Activated CD4-positive, alpha-beta T cell treated with anti-CD3 and anti-CD28 coated beads for 36 hours (primary cell): ENCODE measurements at places on chromosomes 11 and 22.
A peak's percentile ranks its signal among the peaks of the same experiment; 100 is the strongest.

DNA sequence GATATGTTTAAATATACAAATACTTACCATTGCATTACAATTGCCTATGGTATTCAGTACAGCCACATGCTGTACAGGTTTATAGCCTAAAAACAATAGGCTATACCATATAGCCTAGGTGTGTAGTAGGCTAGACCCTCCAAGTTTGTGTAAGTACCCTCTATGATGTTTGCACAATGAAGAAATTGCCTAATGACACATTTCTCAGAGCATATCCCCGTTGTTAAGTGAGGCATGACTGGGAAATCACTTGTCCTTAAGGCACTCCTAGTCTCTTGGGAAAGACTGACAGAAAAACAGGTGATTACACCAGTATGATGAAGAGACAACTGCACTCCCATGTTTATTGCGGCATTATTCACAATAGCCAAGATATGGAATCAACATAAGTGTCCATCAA, 187.2 kb downstream of the SPON1 start:
- no peak for DNase-seq

DNA sequence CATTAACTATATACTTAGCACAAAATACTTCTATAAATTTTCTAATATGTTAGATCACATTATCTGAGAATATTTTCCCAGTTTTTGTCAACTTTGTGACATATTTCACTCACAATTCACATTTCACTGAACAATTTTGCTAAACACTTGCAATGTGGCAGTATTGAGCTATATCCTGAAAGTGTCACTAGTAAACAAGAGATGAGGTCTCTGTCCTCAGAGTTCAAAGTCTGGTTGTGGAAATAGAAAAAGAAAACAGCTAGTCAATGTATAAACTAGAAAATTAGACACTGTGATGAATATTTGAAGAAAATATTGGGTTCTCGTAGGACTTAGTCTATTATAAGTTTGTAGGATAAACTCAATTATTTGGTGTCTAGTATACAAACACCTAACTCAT, 87.4 kb upstream of the CHORDC1 start:
- DNase-seq, result no peak

DNA sequence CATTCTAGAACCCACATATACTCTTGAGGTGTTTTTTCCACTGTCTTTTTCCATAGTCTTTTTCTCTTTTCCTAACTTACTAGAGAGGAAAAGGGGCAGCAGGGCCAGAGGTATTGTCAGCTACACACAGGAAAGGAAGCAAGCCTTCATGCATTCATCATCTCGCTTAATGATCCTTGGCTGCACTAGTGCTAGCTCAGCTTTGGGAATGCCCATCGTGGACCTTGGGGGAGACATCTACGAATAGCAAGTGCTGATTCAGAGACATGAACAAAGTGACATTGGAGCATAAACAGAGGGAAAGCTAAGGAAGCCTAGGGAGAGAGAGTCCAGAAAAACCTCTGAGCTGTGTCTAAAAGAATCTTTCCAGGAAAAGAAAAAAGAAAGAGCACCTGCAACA, 466.3 kb upstream of the ARHGAP42 start:
- no peak for DNase-seq

DNA sequence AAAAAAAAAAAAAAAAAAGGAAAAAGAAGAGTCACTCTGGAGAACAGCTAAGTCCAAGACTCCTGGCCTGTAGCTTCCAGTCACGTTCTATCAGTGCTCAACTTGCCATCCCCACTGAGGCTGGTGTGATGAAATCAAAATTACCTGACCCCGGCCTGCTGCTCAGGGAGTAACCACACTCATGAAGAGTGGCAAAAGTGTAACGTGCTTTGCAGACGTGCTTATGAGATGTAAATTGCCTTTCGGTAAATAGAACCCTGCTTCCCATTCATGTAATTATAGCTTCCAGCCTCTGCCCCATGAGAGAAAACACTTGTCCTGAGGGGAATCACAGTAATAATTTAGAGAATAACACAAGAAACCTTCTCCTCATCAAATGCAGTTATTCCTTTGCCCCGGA, 28.2 kb upstream of the CHKA start:
- no peak for DNase-seq

GRCh38 chr11:122269824-122270223, 153.8 kb upstream of the BLID start:
- DNase-seq, result no peak

GRCh38 chr11:45362636-45363035, 76.5 kb upstream of the SYT13 start:
- DNase-seq, result no peak

DNA sequence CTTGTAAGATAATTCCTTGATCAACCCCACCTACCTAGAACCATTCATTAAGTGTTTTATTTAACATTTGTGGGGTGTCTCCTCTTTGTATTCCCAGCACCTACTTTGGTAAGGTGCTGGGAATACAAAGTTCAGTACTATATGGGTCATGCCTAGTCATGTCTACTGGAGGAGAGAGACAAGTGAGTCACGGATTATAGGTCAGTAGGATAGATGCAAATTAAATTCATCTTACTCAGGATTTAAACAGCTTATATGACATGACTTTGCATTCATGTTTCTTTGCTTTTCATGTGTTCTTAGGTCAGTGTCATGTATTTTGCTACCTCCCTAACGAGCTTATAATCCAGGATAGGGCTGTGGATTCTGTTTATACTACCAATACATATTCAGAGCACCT, 3.4 kb upstream of the FADS1 start:
- no peak for DNase-seq

GRCh38 chr11:118252688-118253087, 523 bp upstream of the MPZL3 start:
- DNase-seq, result no peak

DNA sequence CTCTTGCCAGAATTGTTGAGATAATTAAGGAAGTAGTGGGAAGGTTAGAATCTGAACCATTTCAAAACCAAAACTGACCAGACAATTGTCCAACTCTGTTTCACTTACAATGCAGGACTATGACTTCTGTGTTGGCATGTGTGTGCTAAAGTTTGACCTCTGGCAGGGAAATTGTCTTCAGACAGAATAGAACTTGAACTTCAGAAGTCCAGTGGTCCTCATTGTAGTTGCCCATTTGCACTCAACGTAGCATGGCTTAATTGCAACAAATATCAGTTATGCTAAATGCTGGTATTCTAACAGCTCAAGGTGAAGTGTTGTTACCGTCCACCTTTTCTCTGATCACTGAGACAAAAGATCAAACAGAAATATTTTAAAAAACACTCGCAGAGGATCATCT, 47.2 kb downstream of the BLID start:
- no peak for DNase-seq

GRCh38 chr11:66225066-66225465, 43.4 kb upstream of the RAB1B start:
- DNase-seq, result no peak

DNA sequence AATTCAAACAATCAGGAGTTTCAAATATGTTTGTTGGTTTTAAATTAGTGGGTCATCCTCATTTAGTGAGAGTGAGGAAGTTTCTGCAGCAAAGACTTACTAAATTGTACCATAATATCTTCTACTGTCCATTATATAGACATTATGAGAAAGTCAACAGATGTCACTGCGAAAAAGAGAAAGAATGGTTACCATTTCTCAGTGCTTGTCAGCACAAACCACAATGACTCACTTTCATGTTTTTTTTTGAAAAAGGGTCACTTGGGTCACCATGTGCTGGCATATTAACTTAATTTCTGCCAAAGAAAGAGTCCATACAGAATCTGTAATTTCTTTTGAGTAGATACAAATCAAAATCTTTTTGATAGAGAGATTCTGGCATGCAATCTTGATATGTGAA, 924.6 kb upstream of the FAT3 start:
- DNase-seq, result no peak

GRCh38 chr22:34814260-34815025, 251.5 kb upstream of the ISX start:
- DNase-seq, result no peak

- peak; percentile 55 for DNase-seq
These were observed 13.2 kb downstream of the NAA40 start for GRCh38 chr11:63951779-63952536.

DNA sequence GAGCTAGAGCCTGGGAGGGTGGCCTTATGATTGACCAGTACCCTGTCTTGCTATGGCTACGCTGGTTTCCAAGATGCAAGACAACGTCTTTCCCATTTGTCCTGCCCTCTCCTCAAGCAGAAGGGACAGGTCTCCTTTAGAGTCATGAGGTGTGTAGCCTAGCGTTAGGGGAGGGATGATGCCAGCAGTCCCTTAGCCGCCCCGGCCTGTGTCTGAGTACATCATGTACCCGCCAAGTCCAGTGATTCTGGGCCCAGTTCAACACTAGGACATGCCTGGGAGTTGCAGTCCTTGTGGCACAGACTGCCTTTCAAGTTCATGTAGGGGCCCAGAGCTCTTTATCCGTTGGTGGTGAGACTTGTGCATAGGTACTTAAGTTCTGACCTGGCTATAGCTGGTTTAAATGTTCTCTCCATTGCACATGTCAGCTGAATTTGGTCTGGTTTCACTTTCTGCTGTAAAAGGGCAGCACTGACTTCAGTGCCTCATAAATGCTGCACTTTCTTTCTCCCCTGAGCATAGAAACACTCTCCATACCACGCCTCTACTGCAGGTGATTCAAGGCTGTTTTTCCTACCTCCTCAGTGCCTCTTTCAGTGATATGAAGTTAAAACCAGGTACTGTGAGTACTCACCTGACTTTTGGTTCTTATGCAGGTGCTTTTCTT, 151.1 kb downstream of the METTL15 start:
- no peak for DNase-seq

DNA sequence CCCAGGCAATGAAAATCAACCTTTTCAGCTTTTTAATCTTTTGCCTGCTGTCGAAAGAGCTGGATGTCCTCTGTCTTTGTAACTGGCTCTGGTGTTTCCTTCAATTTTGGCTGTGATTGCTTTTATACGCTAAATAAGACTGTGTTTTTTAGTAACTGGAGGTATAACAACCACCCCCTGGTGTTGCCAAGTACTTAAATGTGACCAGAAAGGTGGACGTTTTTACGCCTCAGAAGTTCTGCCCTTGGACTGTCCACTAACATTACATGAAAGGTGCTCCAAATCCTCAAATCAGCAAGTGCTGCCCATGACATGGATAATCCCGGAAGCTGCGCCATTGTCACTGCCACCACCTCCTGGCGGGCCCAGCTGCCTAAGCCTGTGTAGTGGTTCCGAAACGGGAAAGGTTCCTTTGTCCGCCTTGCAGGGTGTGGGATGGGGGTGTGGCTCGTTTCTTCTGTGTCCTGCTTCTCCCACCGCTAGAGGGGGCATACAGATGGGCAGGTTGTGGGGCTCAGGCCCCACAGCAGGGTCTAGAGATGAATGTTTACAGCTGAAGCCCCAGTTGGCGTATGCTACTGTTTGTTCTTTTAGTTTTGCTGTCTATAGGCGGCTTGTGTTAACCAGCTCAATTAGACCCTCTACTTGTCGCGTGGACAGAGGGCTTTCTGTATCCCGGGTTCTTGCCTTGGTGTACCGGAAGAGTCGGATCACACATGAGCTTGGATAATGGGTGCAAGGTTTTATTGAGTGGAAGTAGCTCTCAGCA, 82.2 kb upstream of the SEPTIN5 start:
- peak; percentile 36 for DNase-seq

DNA sequence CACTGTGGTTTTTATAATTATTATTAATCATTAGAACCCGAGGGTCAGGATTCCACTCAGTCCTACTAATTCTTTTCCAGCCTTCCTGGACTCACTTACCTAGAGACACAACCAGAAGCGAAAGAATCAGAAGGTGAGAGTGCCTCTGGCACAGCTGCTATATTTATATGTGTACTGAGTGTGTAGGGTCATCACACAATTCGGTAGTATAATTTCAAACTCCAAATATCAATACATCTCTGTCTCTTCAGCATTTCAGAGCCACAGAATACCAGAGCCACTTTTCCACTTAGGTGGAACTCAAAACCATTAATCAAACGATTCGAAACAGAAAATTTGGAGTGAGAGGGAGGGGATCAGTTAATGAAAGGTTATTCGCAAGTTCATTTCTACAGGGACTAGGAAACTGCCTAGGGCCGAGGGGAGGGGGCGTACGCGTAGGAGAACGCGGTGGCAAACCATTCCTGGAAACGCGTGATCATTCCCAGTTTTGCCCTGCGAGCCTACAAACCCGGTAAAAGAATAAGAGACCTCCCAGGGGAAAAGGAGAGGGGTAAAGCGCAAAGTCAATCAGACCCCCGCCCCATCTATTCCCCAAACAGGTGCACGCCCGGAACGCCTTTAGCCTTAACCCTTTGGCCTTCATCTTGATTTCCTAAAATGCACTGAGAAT, 5.4 kb downstream of the BSX start:
- DNase-seq, result no peak

GRCh38 chr11:19110295-19110694, 6.7 kb upstream of the ZDHHC13 start:
- DNase-seq, result no peak

- no peak for DNase-seq
These were observed 281.7 kb downstream of the ST3GAL4 start for GRCh38 chr11:126636911-126637794.

DNA sequence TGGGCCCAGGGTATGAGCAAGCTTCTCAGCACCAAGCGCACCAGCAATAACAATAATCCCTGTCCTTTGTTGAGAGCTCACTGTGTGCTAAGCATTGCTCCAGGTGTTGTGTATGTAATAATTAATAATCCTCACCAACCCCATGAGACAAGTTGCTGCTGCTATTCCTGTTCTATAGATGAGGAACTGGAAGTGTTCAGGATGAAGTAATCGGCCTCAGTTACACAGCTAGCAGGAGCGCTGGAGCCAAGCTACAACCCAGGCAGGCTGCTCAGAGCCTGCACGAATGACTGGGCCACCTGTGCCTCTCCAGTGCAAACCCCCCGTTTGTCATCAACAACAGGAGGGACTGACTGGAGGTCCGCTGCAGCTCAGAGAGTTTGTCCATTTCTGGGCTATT, 35.2 kb upstream of the CECR2 start:
- DNase-seq, result no peak

DNA sequence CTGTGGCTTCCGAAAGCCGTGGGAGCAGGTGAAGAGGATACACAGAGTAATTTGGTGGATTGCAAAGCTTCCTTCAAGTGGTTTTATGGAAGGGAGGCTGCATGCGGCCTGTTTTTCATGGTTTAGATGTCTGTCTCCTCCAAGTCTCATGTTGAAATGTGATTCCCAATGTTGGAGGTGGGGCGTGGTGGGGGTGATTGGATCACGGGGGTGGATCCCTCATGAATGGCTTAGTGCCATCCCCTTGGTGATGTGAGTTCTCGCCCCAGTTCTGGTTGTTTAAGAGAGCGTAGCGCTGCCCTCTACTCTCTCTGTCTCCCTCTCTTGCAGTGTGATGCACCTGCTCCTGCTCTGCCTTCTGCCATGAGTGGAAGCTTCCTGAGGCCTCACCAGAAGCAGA, 247.8 kb upstream of the B3GAT1 start:
- DNase-seq, result no peak

DNA sequence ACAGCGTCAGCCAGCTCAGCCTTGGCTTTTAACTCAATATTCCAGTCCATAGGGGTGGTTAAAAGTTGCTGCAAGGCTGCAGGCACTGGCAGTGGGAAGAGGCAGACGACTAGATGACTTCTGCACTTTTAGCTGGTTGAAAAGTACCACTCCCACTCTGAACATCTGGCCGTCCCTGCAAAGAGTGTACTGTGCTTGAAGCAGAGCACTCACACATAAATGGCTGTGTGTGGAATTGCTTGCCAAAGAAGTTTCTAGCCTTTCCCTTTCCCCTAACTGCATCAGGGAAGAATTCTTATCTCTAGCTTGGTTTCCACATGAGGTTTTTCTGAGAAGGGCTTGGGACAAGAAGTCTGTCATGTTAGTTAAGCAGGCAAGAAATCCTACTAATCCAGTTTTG, 5.1 kb upstream of the PHLDB1 start:
- no peak for DNase-seq

- no peak for DNase-seq
These were observed 43.2 kb upstream of the CLMP start for GRCh38 chr11:123238297-123238696.
